ENCODE measurements at places on chromosomes 13 and 19.

- no peak for DNase-seq
These were observed 113.1 kb downstream of the KLF5 start for GRCh38 chr13:73171926-73172325.

DNA sequence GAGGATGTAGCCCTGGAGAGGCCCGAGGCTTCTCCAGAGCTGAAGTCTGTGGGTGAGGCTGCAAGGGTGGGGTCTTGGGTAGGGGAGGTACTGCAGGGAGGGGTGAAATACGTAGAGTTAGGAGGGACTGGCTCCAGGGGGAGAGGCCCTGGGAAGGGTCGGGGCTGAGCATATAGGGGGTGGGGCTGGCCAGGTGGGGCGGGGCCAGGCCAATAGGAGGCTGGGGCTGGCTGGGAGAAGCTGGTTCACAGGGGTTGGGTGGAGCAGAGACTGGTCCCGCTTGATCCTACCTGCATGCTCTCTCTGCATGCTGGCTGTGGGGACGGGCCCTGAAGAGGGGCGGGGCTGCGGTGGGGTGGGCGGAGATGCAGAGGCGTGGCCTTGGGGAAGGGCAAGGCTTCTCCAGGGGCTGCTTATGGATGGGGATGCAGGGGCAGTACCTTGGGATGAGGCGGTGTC is 51.9 kb downstream of the CELF5 start:
- DNase-seq, result peak; percentile 58

GRCh38 chr13:78827471-78827870 is 168.5 kb upstream of the OBI1 start:
- peak; percentile 0 for DNase-seq

- no peak for DNase-seq
These were observed 4.1 kb downstream of the ARHGEF1 start for GRCh38 chr19:41886761-41887710.

All from A549 (cell line).